ENCODE measurements at places on chromosomes 7 and 10.

- no peak for DNase-seq
Observed at GRCh38 chr7:111987115-111987826, 218.9 kb downstream of the DOCK4 start.

GRCh38 chr7:43637114-43637806 is 54.4 kb downstream of the STK17A start:
- no peak for DNase-seq

DNA sequence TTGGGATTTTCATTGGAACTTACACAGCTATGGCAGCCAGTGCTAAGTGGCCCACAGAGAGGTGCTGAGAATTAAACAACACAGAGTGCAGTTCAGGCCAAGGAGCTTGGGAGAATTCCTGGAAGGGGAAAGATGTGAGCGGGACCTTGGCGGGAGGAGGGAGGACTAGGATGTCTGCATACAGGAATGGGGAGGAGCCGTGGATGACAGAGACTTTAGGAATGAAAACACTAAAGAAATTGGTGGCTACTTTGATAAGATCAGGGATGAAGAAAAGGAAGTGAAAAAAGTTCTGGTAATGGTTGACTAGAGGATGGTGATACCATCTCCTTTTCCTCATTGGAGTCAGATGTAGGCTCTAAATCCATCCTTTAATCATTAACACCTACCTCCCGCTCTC is 234.2 kb upstream of the FZD8 start:
- no peak for DNase-seq

DNA sequence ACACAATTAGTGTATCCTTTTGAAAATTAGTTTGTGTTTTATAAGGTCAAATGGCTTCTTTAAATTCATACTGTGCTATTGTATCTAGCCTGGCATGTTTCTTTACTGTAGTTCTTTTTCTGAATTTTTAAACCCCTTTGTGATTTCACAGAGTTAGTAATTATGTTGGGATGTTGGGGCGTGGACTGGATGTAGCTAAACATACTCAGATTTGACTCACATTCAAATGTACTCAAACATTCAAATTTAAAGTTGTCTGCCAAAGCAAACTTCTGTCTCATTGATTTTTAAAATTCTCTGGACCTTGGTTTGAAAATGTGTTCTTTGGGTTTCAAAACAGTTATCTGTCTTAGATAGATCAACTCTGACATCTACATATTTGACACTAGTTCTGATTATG is 7.2 kb upstream of the NRP1 start:
- no peak for DNase-seq

DNA sequence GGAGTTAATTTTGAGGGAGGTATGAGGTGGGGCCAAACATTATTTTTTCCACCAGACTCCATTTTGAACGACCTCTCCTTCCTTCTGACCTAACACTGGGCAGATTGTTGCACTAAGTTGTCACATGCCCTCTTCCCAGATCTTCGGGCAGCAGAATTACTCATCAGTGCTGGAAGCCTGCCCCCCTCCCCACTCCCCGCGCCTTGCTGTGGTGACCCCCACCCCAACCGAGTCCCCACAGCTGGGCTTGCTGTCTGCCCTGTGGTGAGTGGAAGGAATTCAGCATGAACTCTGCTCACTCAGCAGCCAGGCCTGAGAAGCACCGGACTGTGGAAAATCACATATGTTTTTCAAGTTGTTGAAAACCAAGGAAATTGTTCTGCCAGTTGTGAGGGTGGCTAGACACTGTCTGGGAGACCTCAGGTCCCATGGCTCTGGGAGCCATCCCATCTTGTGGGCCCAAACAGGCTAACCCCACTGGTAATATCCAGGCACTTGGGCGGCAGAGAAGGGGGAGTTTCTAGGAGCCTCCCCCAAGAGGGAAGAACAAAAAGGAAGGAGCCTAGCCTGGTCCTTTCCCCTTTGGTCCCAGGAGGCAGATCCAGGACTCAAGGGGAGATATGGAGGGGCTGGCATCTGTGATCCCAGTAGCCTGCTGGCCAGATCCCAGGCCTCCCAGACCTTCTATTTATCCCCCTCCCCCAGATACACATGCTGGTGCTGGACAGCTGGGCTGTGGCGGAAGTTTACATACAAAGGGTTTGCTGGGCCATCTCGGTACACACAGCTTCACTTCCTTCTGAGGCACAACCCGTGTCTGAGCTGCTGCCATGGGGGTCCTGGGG is 3.5 kb upstream of the AEBP1 start:
- no peak for DNase-seq

DNA sequence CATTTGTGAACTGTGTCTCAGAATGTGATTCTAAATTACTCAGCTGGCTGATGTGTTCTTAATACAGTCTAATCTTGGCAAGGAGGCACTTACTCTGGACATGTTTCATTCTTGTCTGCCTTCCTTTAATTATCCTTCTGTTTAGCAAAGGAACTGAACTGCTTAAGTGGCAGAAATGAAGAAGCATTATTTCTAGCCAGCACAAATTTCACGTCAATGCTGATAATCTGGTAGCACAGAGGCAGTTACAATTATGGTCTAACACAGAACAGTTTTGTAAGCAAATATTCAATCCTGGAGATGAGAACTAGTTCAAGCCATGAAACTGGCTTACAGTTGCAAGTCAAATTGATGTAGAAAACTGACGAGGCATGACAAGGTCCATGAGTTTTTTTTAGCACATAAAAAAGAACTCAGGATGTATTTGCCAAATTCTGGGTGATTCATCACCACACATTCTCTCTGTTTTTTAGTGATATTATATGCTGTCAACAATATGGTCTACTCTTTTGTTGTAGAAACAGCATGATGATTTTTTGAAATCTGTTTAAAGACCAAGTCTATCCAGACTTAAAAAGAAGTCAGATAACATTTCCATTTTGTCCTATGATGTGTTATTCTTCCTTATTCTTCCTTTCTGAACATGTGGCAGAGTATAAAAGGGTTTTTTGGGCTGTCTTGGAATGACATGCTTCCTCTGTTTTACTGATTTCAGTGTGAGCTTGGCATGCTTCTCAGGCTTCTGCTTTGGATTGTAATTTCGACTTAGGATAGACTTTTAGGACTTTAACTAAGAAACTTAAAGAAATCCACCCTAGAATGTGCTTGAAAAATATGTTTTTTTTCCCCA is 154.8 kb downstream of the DNAJB9 start:
- DNase-seq, result no peak

- DNase-seq, result no peak
Observed at GRCh38 chr7:50650057-50650664, 85.0 kb upstream of the DDC start.

DNA sequence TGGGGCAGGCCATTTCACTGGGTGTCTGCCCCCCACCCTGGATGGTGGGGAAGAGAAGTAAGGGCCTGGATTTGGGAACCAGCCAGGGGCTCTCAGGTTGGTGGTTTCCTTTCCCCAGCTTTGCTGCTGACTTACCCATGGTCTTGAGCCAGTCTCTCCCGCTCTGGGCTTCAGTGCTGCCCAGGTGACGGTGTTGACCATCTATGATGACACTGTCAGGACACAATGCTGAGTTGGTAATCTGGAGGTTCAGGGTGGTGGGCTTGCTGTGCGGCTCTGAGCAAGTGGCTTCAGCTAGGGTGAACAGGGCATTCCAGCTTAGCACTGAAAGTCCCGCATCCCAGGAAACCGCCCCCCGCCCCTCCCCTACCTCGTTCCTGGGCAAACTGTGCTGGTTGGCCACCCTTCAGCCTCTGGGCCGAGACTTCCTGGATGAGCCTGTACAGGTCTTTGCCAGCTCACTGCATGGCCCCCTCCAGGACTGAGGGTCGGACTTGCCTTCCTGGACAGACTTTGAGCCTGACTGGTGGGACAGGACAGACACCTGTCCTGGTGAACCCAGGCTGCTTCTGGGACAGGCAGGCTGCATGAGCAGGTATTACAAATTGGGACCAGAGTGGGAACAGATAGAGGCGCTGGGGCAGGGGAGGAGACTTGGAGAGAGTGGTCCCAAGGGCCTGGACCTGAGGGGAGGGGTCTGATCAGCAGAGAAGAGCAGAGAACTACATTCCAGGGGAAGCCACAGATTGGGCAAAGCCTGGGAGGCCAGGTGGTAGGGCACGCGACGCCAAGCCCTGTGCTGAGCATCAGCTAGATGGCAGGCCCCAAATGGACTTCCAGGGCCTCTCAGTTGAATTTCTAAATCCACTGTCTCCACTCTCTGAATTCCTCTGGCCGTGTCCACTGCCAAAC is 19.9 kb upstream of the ZMIZ1 start:
- DNase-seq, result no peak

GRCh38 chr10:101354328-101355071 is 535 bp downstream of the BTRC start:
- peak; percentile 4 for DNase-seq
